Activated naive CD4-positive, alpha-beta T cell treated with anti-CD3 and anti-CD28 coated beads, Interleukin-2, amount 50 U/mL, for 72 hours (primary cell): ENCODE measurements at places on chromosomes 16 and 17. TPM values are rescaled to one million over a fixed set of nuclear protein-coding genes. Genes with fewer than 3 reads are reported as not detected.

PRCD gene
- total RNA-seq: not detected

KRTAP17-1 gene
- total RNA-seq: not detected

ARHGAP27 gene
- total RNA-seq: 55.1 TPM

HERPUD1 gene
- total RNA-seq: 175 TPM

WNK4 gene
- 1.7 TPM for total RNA-seq

HOXB7 gene
- not detected for total RNA-seq

UTS2R gene
- total RNA-seq: not detected

HS3ST6 gene
- not detected for total RNA-seq

ENPP7 gene
- 0.23 TPM for total RNA-seq

CXCL16 gene
- total RNA-seq: 4.9 TPM

TM4SF5 gene
- not detected for total RNA-seq

CLEC19A gene
- total RNA-seq: not detected

CRISPLD2 gene
- total RNA-seq: 0.07 TPM

SMIM36 gene
- total RNA-seq: not detected

NLRP1 gene
- 47.0 TPM for total RNA-seq

HOXB3 gene
- total RNA-seq: 3.1 TPM

GPT2 gene
- total RNA-seq: 4.6 TPM

C17orf78 gene
- not detected for total RNA-seq

CMTM2 gene
- 1.1 TPM for total RNA-seq

HOXB1 gene
- not detected for total RNA-seq

ETV4 gene
- 2.2 TPM for total RNA-seq
